Mucosa of gallbladder (tissue), 1 donor: ENCODE measurements at places on chromosomes 11 and 22. TPM values are rescaled to one million over a fixed set of nuclear protein-coding genes. Genes with fewer than 3 reads are reported as not detected.

TRPM5 gene
- total RNA-seq: 4.4 TPM

ISX gene
- total RNA-seq: not detected

OR6T1 gene
- total RNA-seq: not detected

SLC22A25 gene
- 2.0 TPM for total RNA-seq

IGF2 gene
- 32.5 TPM for total RNA-seq

PARVG gene
- total RNA-seq: 23.3 TPM

BLID gene
- total RNA-seq: 0.75 TPM

- DNase-seq: no peak
Observed at GRCh38 chr22:45845076-45845487, 131.9 kb downstream of the WNT7B start.

DNA sequence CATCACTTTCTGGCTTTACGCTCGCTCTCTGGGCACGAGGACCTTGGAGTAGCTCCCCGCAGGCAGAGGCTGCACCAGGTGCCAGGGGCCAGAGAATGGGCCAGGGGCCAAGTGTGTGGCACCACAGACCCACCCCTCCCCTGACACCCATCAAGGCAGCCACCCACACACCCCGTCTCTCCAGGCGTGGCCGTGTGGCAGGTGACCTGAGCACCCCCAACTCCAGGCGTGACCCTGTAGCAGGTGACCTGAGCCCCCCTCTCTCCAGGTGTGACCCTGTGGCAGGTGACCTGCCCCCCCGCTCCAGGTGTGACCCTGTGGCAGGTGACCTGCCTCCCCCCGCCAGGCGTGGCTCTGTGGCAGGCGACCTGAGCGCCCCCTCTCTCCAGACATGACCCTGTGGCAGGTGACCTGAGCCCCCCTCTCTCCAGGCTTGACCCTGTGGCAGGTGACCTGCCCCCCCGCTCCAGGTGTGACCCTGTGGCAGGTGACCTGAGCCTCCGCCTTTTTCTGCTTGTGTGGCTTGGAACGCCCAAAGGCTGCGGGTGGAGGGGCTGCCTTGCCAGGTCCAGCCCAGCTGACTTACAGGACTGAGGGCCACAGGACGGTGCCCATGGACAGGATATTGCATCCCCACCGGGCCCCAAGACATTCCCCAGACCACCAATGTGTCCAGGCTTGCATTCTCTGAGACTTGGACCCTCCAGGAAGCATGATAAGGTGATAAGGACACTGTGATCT lies 667.2 kb downstream of the BRD1 start:
- no peak for DNase-seq

DNA sequence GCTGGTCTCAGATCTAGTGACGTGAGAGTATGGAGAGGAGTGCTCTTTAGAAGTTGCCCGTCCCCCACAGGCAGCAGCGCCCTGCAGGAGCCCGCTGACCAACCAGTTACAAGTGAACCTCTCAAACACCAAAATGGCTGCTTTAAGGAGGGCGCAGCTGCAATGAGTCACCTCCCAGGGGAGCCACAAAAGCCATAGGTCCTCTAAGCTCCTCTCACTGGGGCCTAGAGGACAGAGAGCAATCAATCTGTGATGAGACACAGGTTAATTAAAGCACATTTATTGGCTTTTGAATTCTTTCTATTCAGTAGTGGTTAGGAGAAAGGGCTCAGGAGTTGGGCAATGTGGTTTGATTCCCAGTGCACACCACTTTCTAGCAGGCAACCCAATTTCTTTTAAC lies 15.5 kb upstream of the RAPSN start:
- no peak for DNase-seq

GRCh38 chr22:42379966-42380537 lies 52.2 kb downstream of the NFAM1 start:
- no peak for DNase-seq

- no peak for DNase-seq
Observed at GRCh38 chr11:133966921-133967598, 10.3 kb upstream of the IGSF9B start.

DNA sequence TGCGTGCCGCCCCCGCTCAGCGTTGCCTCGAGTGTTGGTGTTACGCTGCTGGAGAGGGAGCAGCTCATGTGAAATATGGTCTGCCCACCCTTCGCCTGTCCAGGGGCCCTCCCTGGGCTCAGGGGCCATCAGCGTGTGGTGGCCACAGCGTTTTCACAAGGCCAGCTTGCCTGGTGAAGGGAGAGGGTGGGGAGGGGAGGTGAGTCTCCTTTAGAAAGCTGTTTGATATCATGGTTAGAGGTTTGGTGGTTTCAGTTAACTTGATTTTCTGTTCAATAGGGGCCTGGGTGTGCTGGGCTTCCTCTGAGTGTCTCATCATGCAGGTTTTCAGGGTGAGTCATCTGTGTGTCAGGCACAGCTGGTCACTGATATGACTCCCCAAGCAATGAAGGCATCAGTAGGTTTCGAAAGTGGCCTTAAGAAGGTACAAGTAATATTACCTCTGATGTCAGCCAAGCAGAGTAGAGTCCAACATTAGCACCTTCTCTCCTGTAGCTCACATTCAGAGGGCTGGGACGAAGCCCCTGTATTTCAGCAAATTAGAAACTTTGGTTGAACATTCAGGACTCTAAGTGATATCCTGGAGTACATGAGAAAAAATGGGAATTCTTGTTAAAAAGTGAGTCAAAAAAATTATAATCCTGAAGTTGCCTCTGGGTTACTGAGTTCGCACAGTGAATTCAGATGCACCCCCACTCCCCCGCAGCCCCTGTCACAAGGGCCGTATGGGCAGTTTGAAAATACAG lies 172.5 kb downstream of the TBC1D22A start:
- peak; percentile 52 for DNase-seq

- DNase-seq: no peak
Observed at GRCh38 chr22:42887120-42887519, 30.0 kb upstream of the ARFGAP3 start.

DNA sequence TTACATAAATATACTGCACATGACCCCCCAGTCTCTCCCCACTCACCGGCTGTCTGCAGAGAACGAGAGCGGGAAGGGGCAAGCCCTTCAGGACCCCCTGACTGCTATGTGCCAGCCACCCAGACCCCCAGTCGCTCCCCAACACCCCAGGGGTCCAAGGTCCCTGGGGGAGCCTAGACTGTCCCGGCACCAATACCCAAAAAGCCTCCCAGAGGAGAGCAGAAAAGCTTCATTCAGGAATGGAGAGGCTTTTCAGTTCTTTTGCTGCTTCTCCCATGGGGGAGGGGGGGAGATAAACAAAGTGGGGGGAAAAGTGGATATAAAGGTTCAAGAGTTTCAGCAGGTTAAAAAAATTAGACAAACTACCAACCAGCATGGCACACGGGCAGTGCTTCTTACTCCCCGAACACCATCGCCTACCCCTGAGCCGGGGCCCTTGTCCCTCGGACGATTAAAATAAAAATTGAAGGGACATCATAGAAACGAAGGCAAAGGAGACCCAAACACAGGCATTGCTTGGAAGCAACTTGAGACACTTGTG lies 1.3 kb downstream of the CSNK1E start:
- no peak for DNase-seq

DNA sequence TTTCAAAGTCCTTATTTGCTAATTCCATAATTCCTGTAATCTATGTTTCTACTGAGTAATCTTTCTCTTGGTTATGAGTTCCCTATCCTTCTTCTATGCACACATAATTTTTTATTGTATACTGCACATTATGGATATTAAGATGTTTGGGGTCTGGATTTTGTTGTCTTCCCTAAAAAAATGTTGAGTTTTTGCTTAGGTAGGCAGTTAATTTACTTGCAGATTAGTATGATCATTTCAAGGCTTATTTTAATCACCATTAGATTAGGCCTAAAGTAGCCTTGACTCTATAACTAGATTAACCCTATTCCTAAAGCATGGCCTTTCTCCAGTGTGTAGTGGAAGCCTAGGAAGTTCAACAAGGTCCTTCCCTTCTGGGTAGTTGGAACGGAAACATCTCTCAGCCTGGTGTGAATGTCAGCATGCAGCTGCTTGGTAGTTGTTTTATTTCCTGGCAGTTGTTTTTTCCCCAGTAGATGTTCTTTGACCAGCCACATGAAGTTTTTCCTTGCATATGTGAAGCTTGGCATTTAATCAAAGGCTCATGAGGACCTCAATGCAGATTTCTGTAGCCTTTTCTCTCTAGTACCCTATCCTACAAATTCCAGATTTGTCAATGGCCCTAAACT lies 419.3 kb upstream of the NARS2 start:
- DNase-seq: no peak

DNA sequence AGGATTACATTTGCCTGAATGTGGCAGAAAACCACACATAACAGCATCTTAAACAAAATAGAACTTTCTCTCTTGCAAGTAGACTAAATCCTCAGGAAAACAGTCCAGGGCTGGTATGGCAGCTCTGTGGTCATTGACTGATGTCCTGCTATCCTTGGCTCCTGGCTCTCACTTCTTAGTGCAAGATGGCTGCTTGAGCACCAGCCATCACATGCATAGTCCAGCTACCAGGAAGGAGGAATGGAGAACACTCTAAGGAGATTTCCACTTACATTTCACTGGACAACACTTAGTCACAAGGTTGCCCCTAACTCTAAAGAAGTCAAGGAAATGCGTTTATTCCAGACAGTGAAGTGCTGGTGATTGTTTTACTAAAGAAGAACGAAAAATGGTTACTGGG lies 13.6 kb downstream of the RIBC2 start:
- DNase-seq: no peak

- DNase-seq: no peak
Observed at GRCh38 chr11:115466122-115466521, 38.1 kb downstream of the CADM1 start.

- DNase-seq: no peak
Observed at GRCh38 chr22:42461511-42461910, 29.3 kb upstream of the NFAM1 start.

DNA sequence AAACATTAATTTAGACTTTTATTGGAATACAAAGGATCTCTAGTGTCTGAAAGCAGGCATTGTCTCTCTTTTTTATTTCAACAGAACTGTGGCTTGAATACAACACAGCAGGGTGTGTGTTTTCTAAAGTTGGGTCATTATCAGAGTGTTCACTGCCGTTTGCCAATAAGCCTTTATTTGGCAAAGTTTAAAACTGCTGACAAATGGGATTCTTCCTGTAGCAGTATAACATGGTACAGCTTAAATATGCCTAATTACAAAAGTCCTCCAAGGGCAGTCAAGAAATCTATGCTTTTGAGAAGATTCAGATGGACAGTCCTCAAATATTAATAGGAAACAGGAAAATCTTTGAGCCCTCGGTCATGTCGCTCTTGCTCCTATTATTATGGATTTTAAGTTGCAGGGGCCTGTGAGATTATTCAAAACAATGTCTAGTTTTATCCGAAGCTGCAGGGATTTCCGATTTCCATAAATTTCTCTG lies 199.9 kb downstream of the MAML2 start:
- no peak for DNase-seq

DNA sequence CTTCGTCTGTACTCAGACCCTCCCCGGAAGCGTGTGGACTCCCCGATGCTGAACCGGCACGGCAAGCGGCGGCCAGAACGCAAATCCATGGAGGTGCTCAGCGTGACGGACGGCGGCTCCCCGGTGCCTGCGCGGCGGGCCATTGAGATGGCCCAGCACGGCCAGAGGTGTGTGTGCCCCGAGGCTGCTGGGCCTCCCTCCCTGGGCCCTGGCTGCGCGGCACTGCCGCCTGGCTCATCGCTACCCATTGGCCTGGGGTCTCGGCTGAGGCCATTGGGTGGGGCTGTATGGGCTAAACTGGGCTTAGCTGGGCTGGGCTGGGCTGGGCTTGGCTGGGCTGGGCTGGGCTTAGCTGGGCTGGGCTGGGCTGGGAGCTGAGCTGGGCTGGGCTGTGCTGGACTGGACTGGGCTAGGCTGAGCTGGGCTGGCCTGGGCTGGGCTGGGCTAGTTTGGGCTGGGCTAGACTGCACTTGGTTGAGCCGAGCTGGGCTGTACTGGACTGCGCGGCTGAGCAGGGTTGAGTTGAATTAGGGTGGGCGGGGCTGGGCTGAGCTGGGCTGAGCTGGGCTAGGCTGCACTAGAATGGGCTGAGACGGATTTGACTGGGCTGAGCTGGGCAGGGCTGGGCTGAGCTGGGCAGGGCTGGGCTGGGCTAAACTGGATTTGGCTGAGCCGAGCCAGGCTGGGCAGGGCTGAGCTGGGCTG lies 40.7 kb downstream of the MOB2 start:
- DNase-seq: no peak

DNA sequence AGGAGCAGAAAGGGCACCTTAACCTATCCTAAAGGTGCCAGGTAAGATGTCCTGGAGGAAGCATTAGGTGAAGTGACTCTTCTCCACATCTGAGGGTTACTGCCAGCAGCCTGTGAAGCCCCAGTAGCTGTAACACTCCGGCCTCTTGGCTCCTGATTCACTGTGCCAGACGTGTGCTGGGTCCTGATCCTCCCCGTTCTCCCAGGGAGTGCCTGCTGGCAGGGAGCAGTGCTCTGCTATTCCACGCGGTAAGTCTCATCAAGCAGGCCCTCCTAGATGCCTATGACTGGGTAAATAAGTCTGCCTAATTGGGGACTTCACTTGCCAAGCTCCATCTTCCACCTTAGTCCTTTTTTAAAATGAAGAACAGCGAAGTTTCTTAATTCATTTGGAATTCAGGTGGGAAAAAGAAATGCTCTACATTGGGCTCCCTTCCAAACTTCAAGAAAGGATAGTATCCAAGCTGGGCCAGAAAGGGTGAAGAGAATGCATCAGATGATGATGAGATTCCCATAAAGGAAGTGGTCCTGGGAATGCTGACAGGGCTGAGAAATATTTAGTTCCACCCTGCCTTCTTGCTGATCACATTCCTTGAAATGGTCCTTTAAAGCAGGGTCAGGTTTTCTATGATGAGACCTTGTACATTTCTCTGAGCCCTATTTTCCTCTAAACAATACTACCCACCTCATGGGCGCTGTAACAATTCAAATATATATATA lies 188.0 kb downstream of the MAML2 start:
- DNase-seq: no peak

GRCh38 chr11:64472593-64473455 lies 113.9 kb downstream of the RPS6KA4 start:
- no peak for DNase-seq

DNA sequence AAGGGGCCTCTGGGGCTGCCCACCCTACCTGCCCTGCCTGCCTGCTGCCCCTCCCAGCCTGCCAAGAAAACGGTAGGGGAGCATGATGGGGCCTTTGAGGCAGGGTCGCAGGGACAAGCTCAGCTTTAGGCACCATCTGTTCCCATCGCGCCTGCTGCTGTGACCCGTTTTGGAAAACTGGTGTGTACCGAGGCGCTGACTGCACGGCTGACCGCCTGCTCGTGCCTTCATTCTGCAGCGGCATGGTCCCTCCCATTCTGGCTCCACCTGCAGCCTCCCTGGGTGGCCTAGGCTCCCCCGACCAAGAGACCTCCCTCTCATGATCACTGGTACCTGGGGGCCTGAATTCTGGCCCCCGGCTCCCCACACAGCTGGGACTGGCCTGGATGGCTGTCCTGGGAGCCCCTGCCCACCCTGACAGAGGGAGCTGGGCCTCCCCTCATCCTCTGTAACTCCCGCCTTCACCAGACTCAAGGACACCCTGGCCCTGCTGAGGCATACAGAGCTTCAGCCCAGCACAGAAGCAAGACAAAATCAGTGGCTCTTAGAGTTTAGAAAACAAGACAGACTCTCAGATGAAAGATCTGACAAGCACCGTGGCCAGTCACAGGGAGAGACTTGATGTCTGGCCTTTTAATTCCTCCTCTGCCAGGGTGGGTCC lies 6.5 kb upstream of the MYRF start:
- no peak for DNase-seq
